Ascending aorta (tissue), 2 donors: ENCODE measurements at places on chromosomes 6 and 20. TPM values are rescaled to one million over a fixed set of nuclear protein-coding genes. Genes with fewer than 3 reads are reported as not detected.

GRCh38 chr6:106048336-106048735, 37.8 kb upstream of the PRDM1 start:
- DNase-seq: no peak
- no peak overlapping the region for H3K27ac ChIP-seq
- no peaks in the 10 kb centered on the region for H3K27me3 ChIP-seq
- no peaks in the 10 kb centered on the region for H3K4me1 ChIP-seq
- no peak overlapping the region for H3K4me3 ChIP-seq

GRCh38 chr6:139754898-139755775, 380.7 kb upstream of the CITED2 start:
- no peak for DNase-seq
- no peaks in the 10 kb centered on the region for H3K27me3 ChIP-seq
- H3K4me1 ChIP-seq: no peaks in the 10 kb centered on the region
- H3K36me3 ChIP-seq: no peaks in the 10 kb centered on the region
- H3K27ac ChIP-seq: no peak overlapping the region
- H3K4me3 ChIP-seq: no peak overlapping the region

DNA sequence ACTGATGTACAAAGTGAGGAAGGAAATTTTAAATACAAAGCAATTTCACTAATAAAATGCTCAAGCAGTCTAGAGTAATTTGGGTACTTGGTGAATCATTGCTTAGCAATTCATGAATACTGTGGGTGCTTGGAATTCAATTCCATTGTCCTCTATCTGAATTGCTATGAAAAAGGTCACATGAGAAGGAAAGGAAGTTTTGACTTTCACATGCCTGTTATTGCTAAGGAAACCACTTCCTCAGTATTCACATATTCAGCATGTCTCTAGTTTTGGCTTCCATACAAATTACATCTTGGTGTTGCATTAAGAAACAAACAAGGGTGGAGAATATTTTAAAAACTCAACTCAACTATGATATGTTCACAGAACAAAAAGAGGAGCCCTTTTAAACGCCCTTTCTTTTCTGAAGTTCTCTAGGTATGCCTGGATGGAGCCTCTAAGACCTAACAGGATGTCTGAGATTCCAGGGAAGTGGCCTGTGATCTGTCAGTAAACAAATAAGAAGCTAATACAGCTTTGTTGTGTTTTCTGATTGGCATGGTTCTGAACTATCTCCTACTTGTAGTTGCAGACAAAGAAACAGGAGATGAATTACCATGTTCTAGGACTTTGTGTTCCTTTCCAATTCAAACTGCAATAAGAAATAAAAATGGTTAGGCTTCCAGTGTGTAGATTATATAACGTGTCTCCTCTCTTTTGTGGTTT, 190.4 kb downstream of the OGFRL1 start:
- H3K36me3 ChIP-seq: no peaks in the 10 kb centered on the region
- H3K27ac ChIP-seq: peak overlapping the region; percentile 75
- no peak overlapping the region for H3K4me3 ChIP-seq
- no peak for DNase-seq
- peaks cover 7% of the 10 kb centered on the region for H3K4me1 ChIP-seq
- H3K27me3 ChIP-seq: no peaks in the 10 kb centered on the region

EEF1A1 gene
- total RNA-seq: 4,361 TPM

- no peak overlapping the region for H3K27ac ChIP-seq
- no peak overlapping the region for H3K4me3 ChIP-seq
- H3K36me3 ChIP-seq: peaks cover 6% of the 10 kb centered on the region
- H3K27me3 ChIP-seq: no peaks in the 10 kb centered on the region
- no peak for DNase-seq
- no peaks in the 10 kb centered on the region for H3K4me1 ChIP-seq
Measured at GRCh38 chr6:130848945-130849344, 21.7 kb downstream of the SMLR1 start.

- H3K4me1 ChIP-seq: no peaks in the 10 kb centered on the region
- H3K27ac ChIP-seq: no peak overlapping the region
- no peak for DNase-seq
- H3K27me3 ChIP-seq: no peaks in the 10 kb centered on the region
Measured at GRCh38 chr6:137759624-137760023, 107.4 kb upstream of the TNFAIP3 start.

GRCh38 chr6:163577404-163577803, 162.9 kb downstream of the QKI start:
- H3K4me1 ChIP-seq: no peaks in the 10 kb centered on the region
- H3K36me3 ChIP-seq: no peaks in the 10 kb centered on the region
- no peak for DNase-seq
- no peak overlapping the region for H3K27ac ChIP-seq
- H3K27me3 ChIP-seq: no peaks in the 10 kb centered on the region

FKBP1A gene
- total RNA-seq: 202 TPM

GRCh38 chr6:70669133-70669532, 1.4 kb downstream of the SMAP1 start:
- DNase-seq: no peak
- no peaks in the 10 kb centered on the region for H3K36me3 ChIP-seq
- H3K27ac ChIP-seq: no peak overlapping the region

GRCh38 chr6:63783096-63783495, 147.5 kb downstream of the PHF3 start:
- H3K4me3 ChIP-seq: no peak overlapping the region
- H3K4me1 ChIP-seq: no peaks in the 10 kb centered on the region
- no peak for DNase-seq
- no peaks in the 10 kb centered on the region for H3K36me3 ChIP-seq
- H3K27ac ChIP-seq: no peak overlapping the region

DNA sequence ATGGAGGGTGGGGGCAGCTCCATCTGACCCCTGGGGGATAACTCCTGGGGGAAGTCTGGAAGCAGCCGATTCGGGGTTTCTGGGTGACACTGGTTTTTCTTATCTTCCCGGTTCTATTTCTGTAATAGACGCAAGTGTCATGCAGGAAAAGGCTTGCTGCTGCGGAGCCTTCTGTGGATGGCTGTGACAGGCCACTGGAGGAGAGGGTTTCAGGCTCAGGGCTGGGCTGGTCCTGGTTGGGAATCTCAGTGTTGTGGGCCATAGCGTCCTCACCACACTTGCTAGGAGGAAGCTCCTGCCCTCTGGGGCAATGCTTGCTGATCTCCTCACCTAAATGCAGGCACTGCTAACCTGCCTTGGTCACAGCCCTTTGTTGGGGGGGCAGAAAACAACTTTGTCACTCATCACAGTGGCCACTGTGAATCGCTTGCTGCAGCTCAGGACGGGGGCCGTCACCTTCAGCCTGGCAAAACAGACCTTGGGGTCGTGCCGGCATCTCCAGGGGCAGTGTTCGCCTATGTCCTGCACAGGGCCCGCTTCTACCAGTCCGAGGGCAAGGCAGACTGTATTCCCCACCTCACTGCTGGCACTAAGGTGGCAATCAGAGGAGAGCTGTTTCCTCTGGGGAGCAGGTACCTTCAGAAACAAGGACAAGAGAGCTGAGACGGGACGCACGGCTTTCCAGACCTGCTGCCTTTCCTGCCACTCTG, 4.4 kb upstream of the TUBB1 start:
- H3K27ac ChIP-seq: peak overlapping the region; percentile 19
- H3K27me3 ChIP-seq: no peaks in the 10 kb centered on the region
- no peaks in the 10 kb centered on the region for H3K36me3 ChIP-seq

CFAP206 gene
- total RNA-seq: 1.4 TPM

DNA sequence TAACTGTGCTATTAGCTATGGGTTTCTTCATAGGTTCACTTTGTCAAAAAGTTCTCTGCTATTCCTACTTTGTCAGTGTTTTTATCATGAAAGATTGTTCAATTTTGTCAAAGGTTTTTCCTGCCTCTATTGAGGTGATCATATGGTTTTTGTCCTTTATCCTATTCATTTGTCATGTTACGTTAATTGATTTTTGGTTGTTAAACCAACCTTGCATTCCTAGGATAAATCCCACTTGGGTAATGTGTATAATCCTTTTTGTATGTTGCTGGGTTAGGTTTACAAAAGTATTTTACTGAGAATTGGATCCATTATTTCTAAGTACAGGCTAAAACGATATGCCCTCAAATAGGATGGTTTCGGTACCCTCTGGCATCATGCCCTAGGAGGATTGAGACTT, 5.0 kb downstream of the PHACTR2 start:
- no peak for DNase-seq
- no peaks in the 10 kb centered on the region for H3K27me3 ChIP-seq
- no peaks in the 10 kb centered on the region for H3K36me3 ChIP-seq

GGT7 gene
- 25.5 TPM for total RNA-seq

- peak overlapping the region; percentile 4 for H3K4me3 ChIP-seq
- peaks cover 3% of the 10 kb centered on the region for H3K27me3 ChIP-seq
- peaks cover 5% of the 10 kb centered on the region for H3K4me1 ChIP-seq
- no peak for DNase-seq
Measured at GRCh38 chr20:58851221-58851968, 693 bp upstream of the GNAS-AS1 start.

PRSS16 gene
- total RNA-seq: not detected

ADNP gene
- total RNA-seq: 22.5 TPM

HLA-G gene
- not detected for total RNA-seq

DNA sequence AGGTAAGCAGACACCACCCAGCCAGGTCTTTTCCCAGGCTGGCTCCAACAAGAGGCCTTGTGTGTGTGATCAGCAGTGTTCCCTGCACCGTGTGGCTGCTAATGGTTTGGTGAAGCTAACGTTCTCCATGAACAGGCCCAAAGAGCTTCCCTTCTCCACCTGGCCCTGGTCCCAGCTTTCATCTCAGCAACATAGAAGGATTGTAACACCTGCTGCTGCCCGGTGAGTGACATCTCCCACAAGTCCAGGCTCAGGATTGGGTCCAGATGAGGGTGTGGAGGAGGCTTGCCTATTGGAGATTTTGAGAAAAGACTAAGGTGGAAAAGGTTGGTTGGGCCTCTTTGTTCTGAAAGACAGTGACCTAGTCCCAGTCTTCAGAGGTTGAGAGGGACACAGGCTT, 89.6 kb downstream of the TMEM242 start:
- H3K27me3 ChIP-seq: no peaks in the 10 kb centered on the region
- H3K4me3 ChIP-seq: no peak overlapping the region
- H3K4me1 ChIP-seq: peaks cover 16% of the 10 kb centered on the region
- peak; percentile 63 for DNase-seq
- H3K27ac ChIP-seq: peak overlapping the region; percentile 24

CDH26 gene
- not detected for total RNA-seq

TENT5A gene
- 9.6 TPM for total RNA-seq

DNA sequence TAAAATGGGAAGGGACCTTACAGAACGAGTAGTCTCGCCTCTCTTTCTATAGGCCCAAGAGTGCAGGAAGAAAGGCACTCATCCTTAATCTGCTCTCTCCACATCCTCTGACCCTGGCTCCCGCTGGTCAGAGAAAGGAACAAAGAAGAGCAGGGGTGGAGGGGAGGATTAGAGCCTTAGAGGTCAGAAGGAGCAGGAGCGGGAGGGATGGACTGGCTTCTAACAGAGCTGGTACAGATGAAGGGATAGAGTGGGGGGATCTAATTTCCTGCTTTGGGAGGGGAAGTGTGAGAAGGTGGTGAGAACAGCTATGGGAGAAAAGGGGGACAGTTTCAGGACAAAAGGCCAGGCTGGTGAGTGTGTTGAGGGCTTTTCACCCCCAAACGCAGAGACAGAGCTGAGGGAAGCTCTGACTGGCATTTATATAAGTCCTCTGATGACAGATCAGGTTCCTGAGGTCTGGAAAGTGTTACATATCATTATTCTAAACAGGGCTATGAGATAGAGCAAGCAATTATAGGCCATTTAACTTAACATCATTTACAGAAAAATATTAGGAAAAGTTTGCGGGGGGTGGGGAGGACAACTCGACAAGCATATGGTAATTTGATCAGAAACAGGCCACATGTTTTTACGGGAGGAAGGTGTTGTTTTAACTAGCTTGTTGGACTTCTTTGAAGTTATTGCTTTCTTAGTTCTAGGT, 111.1 kb downstream of the FOXC1 start:
- peaks cover 4% of the 10 kb centered on the region for H3K4me1 ChIP-seq
- H3K27me3 ChIP-seq: no peaks in the 10 kb centered on the region
- H3K4me3 ChIP-seq: no peak overlapping the region
- no peak overlapping the region for H3K27ac ChIP-seq
- DNase-seq: no peak

DNA sequence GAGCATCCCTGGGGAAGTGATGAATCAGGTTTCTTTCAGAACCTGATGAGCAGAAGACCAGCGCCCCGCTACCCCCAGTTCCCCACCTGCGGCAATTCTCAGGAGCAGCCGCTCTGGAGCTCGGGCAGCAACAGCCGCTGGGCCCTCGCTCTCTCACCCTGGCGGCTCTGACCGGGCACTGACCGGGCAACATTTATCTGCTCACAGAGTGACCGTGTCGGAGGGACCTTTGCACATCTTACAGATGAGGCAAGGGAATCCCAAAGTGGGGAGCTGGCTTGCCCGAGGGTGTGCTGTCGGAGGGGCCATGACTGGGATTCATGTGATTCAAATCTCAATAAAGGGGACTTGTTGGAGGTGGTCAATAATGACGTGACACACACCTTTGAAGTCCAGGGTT, 26.2 kb upstream of the KCNK16 start:
- H3K27me3 ChIP-seq: no peaks in the 10 kb centered on the region
- DNase-seq: no peak
- no peak overlapping the region for H3K27ac ChIP-seq
- no peaks in the 10 kb centered on the region for H3K4me1 ChIP-seq
- no peaks in the 10 kb centered on the region for H3K36me3 ChIP-seq

- no peaks in the 10 kb centered on the region for H3K36me3 ChIP-seq
- peaks cover 1% of the 10 kb centered on the region for H3K4me1 ChIP-seq
- no peaks in the 10 kb centered on the region for H3K27me3 ChIP-seq
- H3K4me3 ChIP-seq: no peak overlapping the region
Measured at GRCh38 chr6:4884646-4885340, 108.6 kb downstream of the CDYL start.

SLC22A16 gene
- total RNA-seq: not detected

FABP7 gene
- total RNA-seq: not detected

DNA sequence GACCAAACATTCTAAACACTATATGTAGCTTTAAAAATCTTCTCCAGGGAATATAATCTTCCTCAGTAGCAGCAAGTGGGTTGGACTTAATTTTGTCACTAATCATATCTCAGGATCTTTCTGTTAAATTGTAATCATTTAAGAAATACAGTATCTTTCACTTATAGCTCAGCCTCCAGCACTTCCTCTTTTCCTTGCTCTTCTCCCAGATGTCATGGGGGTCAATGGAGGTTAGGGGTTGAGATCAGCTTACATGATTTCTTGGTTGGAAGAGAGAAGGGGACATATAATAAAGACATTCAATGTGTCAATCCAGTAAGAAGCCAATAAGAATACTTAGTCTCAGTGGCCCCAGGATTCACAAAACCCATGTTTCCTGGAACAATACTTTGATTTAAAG, 15.7 kb upstream of the REPS1 start:
- H3K4me3 ChIP-seq: no peak overlapping the region
- no peaks in the 10 kb centered on the region for H3K4me1 ChIP-seq
- no peak overlapping the region for H3K27ac ChIP-seq
- no peaks in the 10 kb centered on the region for H3K27me3 ChIP-seq
- H3K36me3 ChIP-seq: no peaks in the 10 kb centered on the region

SLC35D3 gene
- not detected for total RNA-seq

ARG1 gene
- total RNA-seq: not detected

GRCh38 chr6:118650582-118651281, 659 bp downstream of the CEP85L start:
- H3K4me3 ChIP-seq: peak overlapping the region; percentile 77
- H3K4me1 ChIP-seq: peaks cover 11% of the 10 kb centered on the region
- peak overlapping the region; percentile 99 for H3K27ac ChIP-seq
- H3K36me3 ChIP-seq: no peaks in the 10 kb centered on the region
